HCEC 1CT (cell line): ENCODE measurements at places on chromosomes 4 and X.

GRCh38 chr4:16136311-16136710 lies 52.5 kb upstream of the PROM1 start:
- no peak for DNase-seq

DNA sequence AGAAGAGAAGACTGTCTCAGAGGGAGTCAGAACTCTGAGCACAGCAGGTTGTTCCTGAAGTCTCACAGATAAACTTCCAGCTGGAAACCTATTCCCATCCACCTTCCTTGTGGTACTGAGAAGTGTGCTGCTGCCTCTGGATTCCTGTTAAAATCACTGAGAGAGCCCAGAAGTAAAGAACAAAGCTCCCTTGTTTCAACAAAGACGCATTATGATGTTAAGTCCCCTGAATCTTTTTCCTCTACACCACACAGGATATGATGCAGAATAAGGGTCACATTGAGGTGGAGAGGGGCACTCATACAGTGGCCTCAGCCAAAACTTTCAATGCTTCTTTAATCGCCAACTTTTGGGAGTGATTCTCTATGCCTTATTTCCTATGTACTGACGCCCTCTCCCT lies 321.0 kb downstream of the OPHN1 start:
- no peak for DNase-seq

GRCh38 chr4:175622887-175623286 lies 189.2 kb downstream of the GPM6A start:
- DNase-seq, result no peak

GRCh38 chr4:153156721-153157120 lies 47.5 kb upstream of the TRIM2 start:
- no peak for DNase-seq

DNA sequence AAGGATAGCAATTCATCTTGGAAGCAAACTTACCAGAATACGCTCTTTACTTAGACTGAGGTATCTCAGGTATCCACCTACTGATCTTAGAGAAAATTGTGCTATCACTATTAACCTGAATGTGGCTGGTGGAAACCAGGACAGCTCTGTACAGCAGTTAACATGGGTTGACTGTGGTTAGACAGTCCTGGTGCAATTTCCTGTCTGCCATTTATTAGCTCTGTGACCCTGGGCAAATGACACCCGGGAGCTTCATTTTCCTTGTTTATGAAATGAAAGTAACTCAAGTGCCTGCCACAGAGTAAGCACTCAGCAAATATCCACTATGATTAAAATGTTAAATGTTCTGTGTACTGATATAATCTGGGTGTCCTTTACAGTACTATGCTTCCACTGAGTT lies 60.0 kb downstream of the SMC1A start:
- no peak for DNase-seq

DNA sequence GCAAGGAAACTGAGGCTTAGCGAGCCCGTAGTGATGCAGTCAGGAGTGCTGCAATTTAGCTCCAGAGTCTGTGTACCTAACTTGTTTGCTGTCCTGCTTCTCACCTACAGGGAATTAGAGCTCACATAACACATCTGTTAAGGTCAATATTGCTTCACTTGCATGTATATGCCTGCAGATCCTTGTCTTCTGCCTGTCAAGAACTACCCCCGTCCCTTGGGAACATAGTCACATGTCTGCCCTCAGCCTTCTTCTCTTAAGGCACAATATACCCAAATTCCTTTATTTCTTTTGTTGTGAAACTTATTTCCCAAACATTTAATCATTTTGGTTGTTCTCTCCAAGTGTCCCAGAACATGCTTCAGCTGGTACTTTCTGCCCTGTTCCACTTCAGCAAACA lies 103.3 kb upstream of the LEF1 start:
- peak; percentile 1 for DNase-seq

- no peak for DNase-seq
These were observed 19.3 kb downstream of the ZFX start for GRCh38 chrX:24168807-24169206.

GRCh38 chrX:130726661-130727060 lies 176.3 kb downstream of the ENOX2 start:
- DNase-seq, result peak; percentile 46
